NCI-H2171 (cell line): ENCODE measurements at places on chromosomes 11 and 22.

GRCh38 chr11:3165152-3165705 lies at the start of gene OSBPL5:
OSBPL5 (minus strand) TSS chr11:3165310; CDS start chr11:3129148, 36,162 bp downstream.
- DNase-seq = no peak

GRCh38 chr11:34064291-34064690 lies 12.8 kb downstream of the CAPRIN1 start:
- no peak for DNase-seq

GRCh38 chr22:36328635-36329253 lies 59.0 kb downstream of the MYH9 start:
- peak; percentile 31 for DNase-seq

GRCh38 chr11:31959716-31960115 lies 131.2 kb upstream of the RCN1 start:
- no peak for DNase-seq

DNA sequence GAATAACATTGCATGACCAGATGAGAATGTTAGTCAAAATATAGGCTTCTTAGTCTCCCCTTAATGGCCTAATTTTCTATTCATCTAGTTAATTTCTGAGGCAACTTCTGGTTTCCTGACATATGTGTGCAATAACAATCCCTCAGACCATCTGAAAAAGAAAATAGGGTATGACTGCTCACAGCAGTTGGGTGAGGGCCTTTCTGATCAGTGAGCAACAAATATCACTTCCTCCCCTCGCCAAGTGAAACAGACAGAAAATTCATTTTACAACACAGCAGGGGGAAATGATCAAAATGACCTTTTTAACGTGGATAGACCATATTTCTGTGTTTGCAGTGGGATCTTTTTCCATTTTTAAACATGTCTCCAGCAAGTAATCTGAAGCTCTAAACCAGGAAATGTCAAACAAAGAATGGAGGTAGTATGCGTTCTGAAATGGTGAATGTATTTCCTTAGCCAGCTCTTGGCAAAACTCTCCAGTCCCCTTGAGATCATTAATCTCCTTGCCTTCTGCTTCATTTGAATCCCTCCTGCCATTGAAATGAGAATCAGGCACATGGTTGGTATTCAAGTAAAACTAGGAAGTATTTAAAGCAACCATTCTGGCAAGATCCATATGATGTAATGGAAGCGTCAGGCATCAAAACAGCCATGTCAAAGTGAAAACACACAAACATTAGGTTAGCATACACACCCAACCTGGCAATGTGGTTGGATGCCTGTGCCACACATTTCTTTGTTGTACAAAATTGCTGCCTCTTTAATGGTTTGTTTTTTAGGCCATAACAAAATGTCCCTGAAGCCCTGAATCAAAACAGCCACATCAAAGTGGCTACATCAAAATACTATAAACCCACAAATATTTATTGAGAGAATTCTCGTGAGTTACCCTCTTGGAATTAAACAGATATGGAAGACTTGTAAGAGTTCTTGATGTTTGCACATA lies 100.1 kb downstream of the SLC1A2 start:
- DNase-seq = no peak

DNA sequence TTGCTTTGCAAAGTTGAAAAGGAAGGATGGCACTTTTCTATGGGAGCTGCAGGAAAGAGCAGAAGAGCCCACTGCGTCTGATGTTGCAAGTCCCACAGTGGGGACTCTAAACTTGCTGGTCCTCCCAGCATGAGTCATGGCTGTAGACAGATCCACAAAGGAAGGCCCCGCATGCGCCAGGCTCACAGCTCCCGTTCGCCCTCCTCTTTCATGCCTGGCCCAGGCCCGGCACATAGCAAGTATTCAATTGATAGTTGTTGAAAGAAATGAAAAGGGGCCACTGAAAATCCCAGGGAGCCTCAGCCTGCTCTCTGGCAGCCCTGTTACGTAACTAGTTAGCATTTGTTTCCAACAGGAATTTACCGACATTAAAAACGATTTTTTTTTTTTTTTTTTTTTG lies 18.9 kb downstream of the AP1B1 start:
- DNase-seq = no peak

DNA sequence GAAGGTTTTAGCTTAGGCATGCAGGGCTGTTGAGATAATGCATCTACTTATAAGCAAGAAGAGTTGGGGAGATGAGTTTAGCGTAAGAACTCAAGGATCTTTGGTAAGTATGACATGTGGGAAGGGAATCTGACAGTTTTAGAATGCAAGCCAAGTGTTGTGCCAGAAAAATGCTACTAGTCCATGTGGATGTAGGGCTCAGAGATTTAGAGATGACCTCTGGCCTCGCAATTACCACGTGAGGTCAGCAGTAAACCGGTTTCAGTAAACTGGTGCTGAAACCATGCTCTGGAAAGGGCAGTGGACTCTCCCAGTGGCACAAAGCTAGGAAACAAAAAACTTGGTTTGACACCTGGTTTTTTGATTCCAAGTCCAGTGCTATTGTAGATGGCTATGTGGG lies 18.9 kb downstream of the MRPL16 start:
- DNase-seq = no peak

- no peak for DNase-seq
Observed at GRCh38 chr22:28188178-28188879, 269.3 kb upstream of the PITPNB start.

DNA sequence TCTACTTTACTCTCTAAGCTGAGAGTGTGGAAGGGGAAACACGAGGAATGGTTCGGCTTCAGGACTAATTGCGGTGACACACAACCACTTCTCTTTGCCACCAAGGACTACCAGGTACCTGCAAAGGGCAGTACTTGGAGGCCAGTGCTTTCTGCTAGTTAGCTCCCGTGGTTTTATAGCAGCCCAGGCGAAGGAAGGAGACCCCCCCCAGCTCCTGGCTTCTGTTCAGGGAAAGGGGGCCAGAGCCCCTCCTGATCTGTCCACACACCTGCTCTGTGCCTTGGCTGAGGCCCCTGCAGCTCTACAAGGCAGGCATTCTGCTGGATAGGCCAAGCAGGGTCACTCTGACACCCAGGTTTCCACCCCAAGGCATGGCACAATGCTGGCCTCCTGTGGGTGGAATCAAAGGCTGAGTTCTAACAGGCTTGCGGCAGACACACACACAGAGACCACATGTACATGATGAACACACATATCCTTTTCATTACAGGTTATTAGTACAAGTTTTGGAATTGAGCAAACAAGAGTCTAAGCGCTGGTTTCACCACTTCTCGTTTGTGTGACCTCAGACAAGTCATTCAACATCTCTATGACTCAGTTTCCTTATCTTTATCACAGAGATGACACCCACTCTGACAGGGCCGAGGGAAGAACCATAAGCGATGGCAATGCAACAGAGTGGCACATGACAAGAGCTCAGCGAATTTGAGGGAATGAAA lies 7.5 kb downstream of the SERPIND1 start:
- DNase-seq = no peak

DNA sequence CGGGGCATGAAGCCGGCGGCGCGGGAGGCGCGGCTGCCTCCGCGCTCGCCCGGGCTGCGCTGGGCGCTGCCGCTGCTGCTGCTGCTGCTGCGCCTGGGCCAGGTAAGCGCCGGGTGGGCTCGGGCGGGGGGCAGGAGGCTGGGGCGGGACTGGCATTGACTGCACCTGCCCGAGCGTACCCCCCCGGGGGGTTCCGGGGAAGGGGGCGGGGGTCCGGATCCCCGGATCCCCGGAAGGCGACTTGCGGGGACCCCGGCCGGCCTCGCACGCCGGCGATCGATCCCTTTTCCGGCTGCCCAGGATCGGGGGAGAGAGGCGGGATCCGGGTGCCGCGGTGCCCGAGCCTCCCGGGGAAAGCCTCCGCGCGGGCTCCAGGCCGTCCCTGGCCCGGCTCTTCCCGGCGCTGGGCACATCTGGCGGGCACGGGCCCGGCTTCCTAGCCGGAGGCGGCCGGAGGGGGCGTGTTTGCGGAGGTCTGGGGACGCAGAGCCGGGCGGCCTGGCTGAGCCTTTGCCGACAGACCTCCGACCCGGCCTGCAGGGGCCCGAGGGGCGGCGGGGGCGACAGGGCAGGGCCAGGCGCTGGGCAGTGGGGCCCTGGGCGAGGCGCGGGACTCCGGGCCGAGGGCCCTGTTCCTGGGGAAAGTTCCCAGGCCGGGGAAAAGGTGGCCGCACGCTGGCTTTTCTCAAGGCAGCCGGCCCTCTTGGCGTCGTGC lies 705 bp downstream of the PTPRJ start:
- no peak for DNase-seq

- DNase-seq = no peak
Observed at GRCh38 chr11:16347928-16348685, 8.2 kb downstream of the SOX6 start.
